Nephron progenitor cell (in vitro differentiated cells): ENCODE measurements at places on chromosomes 5 and 9.

DNA sequence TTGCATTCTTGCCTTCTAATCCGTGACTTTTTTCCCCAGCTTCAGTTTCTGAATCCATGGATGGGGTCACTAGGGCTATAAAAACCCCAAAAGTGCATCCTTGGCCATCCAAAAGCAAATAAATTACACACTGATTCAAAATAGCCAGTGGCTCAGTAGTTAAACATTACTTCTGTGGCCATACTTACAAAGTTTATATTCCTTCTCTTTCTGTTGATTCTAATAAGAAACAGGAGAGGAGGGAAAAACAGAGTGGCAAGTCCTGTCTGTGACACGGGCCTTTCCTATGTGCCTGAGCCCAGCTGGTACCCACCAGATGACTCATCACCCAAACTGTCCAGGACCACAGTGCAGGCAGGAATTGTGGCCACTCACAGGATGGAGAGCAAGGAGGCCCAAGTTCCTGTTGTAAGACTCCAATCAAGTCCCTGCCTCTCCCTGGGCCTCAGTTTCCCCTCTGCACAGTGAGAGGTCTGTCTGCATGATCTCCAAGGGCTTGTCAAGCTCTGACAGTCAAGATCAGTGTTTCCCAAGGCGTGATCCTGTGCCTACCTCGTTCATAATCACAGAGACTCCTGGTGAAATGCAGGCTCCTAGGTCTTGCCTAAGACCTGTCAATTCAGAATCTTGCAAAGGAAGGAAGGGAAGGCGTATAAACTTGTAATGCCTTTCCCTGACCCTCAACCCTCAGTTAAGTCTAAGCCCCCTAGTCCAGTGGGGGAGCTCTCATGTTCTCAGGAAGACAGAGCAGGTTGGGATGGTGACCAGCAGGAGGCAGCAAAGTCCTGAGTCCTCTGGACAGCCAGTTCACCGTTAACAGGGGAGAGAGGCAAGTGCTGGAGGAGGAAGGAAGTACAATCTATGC, 29.5 kb downstream of the TNIP1 start:
- H3K36me3 ChIP-seq = peaks cover 45% of the 10 kb centered on the region
- no peak overlapping the region for H3K4me3 ChIP-seq
- DNase-seq = peak; percentile 82
- no peak overlapping the region for H3K27ac ChIP-seq
- peaks cover 4% of the 10 kb centered on the region for H3K27me3 ChIP-seq
- peaks cover 5% of the 10 kb centered on the region for H3K4me1 ChIP-seq

DNA sequence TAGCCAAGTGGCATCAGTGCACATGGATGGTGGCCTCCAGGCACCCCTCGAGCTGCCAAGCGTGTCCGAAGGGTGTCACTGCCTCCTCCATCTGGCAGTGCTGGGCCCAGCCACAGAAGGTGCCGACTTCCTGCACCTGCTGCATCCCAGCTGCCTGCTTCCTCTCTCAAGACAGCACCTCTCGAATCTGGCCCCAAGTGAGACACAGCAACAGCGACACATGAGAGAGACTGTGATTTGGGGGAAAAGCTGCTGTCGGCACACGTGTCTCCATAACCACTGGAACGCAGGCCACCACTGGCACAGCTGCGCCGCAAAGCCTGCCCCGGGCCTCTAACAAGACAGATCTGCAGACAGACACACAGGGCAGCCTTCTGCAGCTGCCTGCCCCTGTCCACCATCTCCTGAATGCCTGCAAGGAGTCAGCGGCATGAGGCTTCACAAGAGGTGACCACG, 8.8 kb downstream of the CLPTM1L start:
- peaks cover 40% of the 10 kb centered on the region for H3K36me3 ChIP-seq
- DNase-seq = no peak
- no peak overlapping the region for H3K4me3 ChIP-seq

GRCh38 chr9:77883846-77884771, 147.5 kb downstream of the GNAQ start:
- no peaks in the 10 kb centered on the region for H3K27me3 ChIP-seq
- no peaks in the 10 kb centered on the region for H3K36me3 ChIP-seq
- H3K4me3 ChIP-seq = no peak overlapping the region
- H3K27ac ChIP-seq = no peak overlapping the region
- no peak for DNase-seq

DNA sequence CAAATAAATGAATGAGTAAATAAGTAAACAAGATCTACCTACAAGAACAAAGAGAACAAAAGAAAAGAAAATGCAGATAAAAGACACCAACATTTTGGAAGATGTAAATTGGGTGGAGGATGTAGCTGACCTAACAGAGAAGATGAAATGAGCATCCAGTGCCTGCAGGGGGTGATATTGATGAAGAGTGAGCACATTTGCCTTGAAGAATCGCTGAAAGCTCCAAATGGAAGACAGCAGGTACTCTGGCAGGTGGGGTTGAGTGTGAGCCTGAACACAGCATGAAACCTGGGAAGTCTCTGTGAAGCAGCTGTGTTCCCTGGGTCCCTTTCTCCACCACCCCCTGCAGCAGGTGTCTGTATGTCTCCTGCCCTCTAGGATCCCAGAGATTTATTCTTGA, 125.6 kb downstream of the NXNL2 start:
- DNase-seq = no peak
- peaks cover 3% of the 10 kb centered on the region for H3K27me3 ChIP-seq

DNA sequence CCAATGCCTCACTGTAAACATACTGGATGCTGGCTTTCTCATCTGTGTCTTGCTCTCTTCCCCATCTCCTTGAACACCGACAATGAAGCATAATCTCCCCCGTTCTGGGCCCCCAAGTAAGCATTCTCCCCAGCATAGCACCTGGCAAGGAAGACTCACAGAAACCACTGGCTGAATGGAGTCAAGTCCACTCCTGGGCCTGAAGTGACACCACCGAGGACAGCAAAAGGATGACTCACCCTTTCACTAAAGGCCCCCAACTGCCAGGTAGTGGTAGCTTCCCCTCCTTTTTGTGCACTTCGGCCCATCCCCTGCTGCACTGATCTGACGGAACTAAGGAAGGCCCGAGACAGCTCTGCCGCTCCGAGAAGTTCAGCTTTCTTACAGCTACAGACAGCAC, 9.4 kb downstream of the VDAC1 start:
- H3K36me3 ChIP-seq = peaks cover 10% of the 10 kb centered on the region
- peak overlapping the region; percentile 50 for H3K27ac ChIP-seq
- H3K4me3 ChIP-seq = peak overlapping the region; percentile 24
- peaks cover 59% of the 10 kb centered on the region for H3K4me1 ChIP-seq
- no peak for DNase-seq

DNA sequence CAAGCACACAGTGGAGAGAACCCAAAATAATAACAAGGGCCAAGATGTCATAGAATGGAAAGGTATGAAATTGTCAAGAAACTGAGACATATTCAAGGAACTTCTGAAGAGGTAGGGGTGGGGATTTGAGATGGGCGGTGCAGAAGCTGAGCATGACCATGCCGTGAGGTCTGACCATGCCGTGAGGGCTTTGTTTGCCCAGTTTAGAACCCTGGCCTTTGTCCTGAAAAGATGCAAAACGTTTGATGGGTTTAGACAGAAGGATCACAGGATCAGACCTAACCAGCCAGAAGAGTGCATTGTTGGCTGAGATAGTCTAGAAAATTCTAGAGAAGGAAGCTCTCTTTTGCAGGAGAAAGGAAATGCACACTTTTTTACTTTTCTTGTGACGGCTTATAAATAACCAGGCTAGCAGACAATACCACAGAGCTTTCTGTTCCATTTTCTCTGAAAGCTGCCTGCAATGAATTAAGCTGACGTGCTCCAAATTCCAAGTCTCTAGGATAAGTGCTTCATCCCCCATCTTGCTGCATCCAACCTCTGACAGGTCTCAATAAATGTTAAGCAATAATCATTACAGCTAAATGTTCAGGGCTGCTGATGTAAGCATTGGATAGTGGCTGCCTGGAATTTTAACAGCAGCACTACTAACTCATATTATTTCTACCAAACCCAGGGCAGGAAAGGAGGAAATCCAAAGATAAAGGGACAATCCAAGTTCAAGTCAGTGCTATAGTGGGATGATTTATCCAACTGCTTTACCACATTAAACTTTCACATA, 110.9 kb upstream of the IL6ST start:
- H3K36me3 ChIP-seq = no peaks in the 10 kb centered on the region
- H3K27me3 ChIP-seq = no peaks in the 10 kb centered on the region
- H3K27ac ChIP-seq = peak overlapping the region; percentile 18
- H3K4me1 ChIP-seq = peaks cover 19% of the 10 kb centered on the region

GRCh38 chr5:106876665-106877194, 794.0 kb downstream of the EFNA5 start:
- no peaks in the 10 kb centered on the region for H3K36me3 ChIP-seq
- no peak for DNase-seq
- no peaks in the 10 kb centered on the region for H3K4me1 ChIP-seq
- H3K4me3 ChIP-seq = no peak overlapping the region
- no peaks in the 10 kb centered on the region for H3K27me3 ChIP-seq

- H3K4me1 ChIP-seq = no peaks in the 10 kb centered on the region
- DNase-seq = no peak
- no peak overlapping the region for H3K27ac ChIP-seq
- H3K27me3 ChIP-seq = peaks cover 22% of the 10 kb centered on the region
Measured at GRCh38 chr5:139908749-139909148, 113.1 kb downstream of the PSD2 start.

DNA sequence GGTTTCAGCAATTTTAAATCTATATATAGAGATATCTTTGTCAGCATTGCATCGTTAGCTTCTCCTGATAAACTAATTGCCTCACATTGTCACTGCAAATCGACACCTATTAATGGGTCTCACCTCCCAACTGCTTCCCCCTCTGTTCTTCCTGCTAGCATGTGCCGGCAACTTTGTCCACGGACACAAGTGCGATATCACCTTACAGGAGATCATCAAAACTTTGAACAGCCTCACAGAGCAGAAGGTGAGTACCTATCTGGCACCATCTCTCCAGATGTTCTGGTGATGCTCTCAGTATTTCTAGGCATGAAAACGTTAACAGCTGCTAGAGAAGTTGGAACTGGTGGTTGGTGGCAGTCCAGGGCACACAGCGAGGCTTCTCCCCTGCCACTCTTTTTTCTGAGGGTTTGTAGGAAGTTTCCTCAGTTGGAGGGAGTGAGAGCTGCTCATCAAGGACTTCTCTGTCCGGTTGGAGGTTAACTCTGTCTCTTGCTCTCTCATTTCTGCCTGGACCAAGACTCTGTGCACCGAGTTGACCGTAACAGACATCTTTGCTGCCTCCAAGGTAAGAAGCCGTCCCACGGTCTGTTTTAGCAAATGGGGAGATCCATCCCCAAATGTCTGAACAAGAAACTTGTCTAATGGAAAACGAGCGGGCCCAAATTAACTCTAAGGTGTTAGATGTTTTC, at the start of gene IL4:
IL4 (plus strand) TSS at position 51 of the 692 bp plus-strand sequence; CDS start at position 113, 62 bp downstream.
- H3K4me1 ChIP-seq = peaks cover 4% of the 10 kb centered on the region
- no peaks in the 10 kb centered on the region for H3K36me3 ChIP-seq
- H3K27me3 ChIP-seq = peaks cover 10% of the 10 kb centered on the region
- H3K4me3 ChIP-seq = no peak within 1 kb of the TSS
- no peak for DNase-seq
- H3K27ac ChIP-seq = no peak within 1 kb of the TSS

GRCh38 chr9:136010176-136010575, 49.0 kb upstream of the UBAC1 start:
- H3K4me3 ChIP-seq = peak overlapping the region; percentile 25
- H3K36me3 ChIP-seq = no peaks in the 10 kb centered on the region
- no peak overlapping the region for H3K27ac ChIP-seq
- DNase-seq = peak; percentile 7
- peaks cover 4% of the 10 kb centered on the region for H3K27me3 ChIP-seq

DNA sequence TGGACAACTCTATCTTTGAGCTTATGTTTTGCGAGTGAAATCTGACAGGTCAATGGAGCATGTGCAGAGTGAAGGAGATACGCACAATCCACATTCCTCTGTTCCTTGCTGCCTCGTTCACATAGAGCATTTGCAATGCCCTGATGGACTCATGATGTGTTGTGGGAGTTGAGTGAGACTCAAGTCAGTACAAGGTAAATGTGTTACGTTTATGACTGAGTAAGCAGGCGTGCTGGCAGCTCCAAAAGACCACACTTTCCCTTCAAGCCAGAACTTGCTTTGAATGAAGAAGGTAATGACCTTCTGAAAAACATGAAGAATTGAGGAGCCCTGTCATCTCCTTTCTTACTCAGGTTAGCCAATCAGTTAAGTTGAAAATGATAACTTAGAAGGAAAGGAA, 477.8 kb downstream of the CTNND2 start:
- no peaks in the 10 kb centered on the region for H3K27me3 ChIP-seq
- H3K4me1 ChIP-seq = peaks cover 11% of the 10 kb centered on the region
- no peak overlapping the region for H3K27ac ChIP-seq
- H3K36me3 ChIP-seq = no peaks in the 10 kb centered on the region
- DNase-seq = no peak

GRCh38 chr5:15391704-15392397, 108.1 kb upstream of the FBXL7 start:
- peaks cover 6% of the 10 kb centered on the region for H3K4me1 ChIP-seq
- H3K27me3 ChIP-seq = peaks cover 4% of the 10 kb centered on the region
- no peak for DNase-seq
- no peak overlapping the region for H3K4me3 ChIP-seq
- no peaks in the 10 kb centered on the region for H3K36me3 ChIP-seq

DNA sequence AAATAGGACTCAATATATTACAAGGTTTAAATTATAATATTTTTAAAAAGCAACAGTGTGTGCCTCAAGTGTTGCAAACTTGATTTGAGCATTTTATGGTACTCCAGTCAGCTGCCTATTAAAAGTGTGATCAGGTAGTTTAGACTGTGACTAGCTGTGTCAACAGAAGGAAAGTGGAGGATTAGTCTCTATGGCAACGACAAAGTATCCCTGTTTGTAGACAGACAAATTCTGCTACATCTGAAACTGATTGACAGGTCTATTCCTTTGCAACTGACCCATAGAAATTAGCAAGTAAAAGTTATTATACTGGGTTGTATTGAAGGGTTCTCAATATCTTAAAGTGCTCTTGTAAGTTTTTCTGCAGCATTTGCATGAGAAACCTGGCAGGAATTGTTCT, 249.8 kb upstream of the ARRDC3 start:
- no peaks in the 10 kb centered on the region for H3K36me3 ChIP-seq
- H3K4me3 ChIP-seq = no peak overlapping the region
- no peaks in the 10 kb centered on the region for H3K27me3 ChIP-seq
- peaks cover 5% of the 10 kb centered on the region for H3K4me1 ChIP-seq
- no peak overlapping the region for H3K27ac ChIP-seq

DNA sequence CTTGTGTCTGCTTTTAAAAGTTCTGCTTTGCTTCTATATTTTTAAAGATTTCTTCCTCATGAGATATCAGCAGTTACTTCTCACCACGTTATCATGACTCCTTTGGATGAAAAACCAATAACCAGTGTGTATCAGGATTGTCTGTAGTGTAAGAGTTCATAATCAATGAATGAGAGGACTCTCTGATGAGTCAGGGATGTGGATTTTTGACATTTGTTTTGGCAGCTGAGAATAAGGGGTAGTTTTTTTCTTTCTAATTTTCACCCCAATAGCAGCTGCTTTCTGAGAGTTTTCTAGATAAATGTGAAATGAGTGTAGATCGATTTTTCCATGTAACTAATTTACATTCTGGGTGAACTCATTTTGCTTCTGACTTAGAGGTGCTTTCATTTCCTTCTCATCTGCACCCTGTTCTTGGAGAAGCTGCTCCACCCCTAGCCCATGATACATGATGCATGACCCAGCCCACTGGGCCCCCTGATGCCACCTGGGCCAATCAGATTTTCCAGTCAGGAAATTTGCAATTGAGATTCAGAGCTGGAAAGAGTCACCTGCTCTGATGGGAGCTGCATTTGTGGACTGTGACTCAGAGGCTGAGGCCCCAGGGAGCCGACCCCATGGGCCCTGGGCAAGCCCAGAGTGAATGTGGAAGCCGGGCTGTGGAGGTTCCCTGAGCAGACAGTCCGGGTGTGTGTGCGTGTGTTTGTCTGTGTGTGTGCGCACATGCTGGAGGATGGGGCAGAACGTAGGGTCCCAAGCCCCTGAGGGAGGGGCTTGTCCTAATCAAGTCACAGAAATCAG, 159.3 kb downstream of the RGS3 start:
- H3K4me3 ChIP-seq = no peak overlapping the region
- peak overlapping the region; percentile 50 for H3K27ac ChIP-seq
- H3K27me3 ChIP-seq = peaks cover 3% of the 10 kb centered on the region
- peaks cover 83% of the 10 kb centered on the region for H3K4me1 ChIP-seq
